DMS153 (cell line): ENCODE measurements at places on chromosomes 6 and 20.

GRCh38 chr6:33828764-33829731, 25.2 kb upstream of the MLN start:
- DNase-seq: no peak

DNA sequence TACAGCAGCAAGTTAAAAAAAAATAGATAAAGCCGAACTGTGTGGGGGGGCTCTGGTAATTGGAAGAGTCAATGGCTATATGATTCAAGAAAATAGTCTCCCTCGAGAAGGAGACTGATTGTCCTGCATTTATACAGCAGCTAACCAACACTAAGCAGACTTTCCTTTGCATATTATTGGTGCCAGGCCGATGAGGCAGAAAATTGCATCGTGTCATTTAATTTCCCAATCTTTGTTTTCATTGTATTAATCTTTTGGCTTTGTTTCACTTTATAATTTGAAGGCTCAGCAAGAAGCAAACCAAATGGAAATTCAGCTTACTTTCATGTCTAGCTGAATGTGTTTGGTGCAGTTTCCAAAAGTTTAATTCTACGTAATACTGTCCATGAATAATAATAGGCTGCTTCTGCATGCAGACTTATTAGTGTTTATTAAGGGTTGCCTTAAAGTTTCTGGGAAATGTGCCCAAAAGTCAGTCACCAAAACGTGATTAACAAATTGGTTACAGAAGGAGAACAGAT, 258.5 kb downstream of the HACE1 start:
- no peak for DNase-seq

GRCh38 chr6:138250513-138251247, 32.4 kb upstream of the PBOV1 start:
- DNase-seq: peak; percentile 87

GRCh38 chr6:145339089-145339488, 396.2 kb downstream of the EPM2A start:
- DNase-seq: peak; percentile 72

DNA sequence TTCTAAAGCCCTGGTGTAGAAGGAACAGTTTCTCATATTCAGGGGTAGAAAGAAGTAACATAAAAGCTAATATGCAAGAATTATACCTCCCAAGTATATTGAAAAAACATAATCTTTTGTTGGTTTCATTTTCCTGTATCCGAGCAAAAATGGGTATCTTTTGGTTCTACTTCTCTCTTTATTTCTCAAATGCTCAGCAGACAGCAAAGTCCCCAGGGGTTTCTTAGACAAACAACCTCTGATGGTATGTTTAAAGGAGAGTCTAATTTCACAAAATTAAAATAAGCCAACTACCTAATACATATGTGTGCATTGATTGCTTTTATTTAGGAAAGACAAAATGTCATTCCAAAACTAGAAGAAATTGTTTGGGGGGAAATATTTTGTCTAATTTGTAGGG, 131.0 kb downstream of the TSHZ2 start:
- DNase-seq: no peak

DNA sequence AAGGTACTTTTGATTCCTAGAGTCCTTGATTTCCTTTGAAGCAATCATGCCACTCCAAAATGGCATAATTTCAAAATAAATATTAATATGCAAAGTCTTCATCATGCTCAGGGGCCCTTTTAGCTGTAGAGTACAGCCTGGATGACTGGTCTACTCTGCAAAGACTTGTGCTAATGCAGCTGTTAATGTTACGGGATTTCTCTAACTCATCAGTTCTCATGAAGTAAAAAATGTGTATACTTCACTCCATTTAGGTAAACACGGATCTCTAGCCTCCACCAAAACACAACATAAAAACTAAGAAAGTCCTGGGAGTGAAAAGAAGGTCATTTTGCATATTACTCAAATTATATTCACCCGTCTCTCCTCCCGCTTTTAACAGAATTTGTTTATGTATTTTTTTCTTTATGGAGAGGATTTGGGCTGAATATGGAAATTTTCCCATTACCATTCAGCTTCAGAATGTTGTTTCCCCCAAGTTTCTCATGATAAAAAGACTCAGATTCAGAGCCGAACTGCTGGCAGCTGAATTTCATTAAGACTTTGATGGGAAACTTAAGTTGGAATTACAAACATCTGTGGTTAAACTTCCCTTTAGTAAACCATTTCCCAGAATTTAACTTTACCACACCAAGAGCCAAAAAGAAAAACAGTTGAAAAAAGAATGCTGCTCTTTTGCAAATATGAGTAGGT, 8.7 kb downstream of the LAMA4 start:
- no peak for DNase-seq

DNA sequence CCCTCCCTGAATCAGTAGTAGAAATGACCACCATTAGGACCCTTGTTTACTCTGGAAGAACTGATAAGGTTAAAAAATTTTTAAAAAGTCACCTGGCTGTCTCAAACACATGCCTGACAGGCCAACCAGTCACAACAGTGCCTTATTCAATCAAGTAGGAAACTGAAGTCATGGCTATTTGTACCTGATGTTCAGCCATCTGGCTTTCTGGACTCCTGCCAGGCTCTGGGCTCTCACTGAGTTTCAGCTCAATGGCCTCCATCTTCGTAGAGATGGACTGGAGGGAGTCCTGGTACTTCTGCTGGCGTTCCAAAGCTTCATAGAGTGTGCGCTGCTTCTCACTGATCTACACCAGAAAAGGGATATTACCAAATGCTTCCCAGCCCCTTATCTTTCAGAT, 343.8 kb downstream of the SYNE1 start:
- peak; percentile 53 for DNase-seq

- no peak for DNase-seq
Observed at GRCh38 chr6:7809346-7809745, 83.4 kb downstream of the BMP6 start.

DNA sequence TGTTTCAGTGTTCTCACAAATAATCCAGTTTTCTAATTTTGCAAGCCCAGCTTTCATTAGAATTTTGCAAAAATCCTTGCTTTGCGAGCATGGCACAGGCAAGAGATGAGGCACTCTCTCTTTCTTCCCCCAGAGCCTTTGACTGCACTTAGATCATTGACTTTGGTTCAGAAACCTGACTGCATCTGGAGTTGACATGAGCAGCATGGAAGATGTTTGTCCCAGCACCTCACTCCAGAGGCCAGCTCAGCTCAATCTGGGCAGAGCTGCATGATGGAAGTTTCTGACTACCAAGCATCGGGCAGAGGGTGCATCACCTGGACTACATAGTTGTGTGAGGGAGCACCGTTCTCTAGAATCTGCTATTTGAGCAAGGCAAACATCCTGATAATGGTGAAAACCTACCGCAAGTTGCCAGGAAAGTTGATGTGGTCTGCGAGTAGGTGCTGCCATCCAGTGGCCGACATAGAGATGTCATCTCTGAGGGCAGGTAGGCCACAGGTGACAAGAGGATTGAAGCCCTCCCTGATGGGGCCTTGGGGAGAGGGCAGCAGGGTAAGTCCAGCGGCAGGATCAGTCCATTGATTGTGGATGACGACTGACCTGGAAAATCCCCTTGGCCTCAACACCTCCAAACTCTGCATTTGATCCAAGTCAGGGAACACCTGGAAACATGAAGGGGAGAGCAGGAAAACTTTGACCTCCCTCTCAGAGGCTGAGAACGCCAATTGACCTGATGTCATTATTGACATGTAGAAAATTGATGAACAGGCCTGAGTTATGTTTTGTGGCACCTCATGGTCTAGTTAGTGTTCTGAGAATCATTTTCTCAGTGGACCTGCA, 3.8 kb upstream of the LPA start:
- DNase-seq: peak; percentile 12

DNA sequence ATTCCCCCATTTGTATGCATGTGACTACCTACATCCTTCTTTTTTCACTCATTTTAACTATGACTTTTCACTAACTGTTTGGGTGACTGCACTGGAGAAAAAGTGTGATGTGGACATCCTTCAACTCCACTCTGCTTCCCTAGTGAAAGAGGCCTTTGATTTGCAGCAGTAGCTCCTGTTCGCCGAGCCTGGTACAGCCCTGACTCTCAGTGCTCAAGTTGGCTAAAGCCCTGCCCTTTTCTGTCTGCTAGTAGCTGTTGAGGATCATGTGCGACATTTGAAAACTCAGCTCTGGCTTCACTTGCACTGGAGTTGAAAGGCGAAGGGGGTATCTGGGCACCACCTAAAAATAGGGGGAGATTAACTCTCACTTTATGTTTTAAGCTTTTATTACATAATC, 42.1 kb downstream of the DAAM2 start:
- no peak for DNase-seq

DNA sequence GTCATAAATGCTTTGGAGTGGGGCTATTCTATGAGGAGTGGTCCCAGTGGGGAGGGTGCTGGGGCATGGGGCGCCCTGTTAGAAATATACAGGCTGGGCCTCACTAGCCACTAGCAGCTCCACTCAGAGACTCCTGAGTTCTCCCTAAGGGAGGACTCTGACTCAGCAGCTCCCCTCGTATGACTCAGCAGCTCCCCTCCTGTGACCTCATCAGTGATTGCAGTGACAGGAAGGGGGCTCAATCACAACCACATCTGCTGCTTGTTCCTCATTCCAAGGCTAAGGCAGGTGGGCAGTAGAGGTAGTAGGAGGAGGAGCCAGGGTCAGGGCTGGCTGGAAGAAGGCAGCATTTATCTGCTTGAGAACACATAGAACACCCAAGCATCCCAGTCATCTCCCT, 73.7 kb downstream of the PRND start:
- no peak for DNase-seq

DNA sequence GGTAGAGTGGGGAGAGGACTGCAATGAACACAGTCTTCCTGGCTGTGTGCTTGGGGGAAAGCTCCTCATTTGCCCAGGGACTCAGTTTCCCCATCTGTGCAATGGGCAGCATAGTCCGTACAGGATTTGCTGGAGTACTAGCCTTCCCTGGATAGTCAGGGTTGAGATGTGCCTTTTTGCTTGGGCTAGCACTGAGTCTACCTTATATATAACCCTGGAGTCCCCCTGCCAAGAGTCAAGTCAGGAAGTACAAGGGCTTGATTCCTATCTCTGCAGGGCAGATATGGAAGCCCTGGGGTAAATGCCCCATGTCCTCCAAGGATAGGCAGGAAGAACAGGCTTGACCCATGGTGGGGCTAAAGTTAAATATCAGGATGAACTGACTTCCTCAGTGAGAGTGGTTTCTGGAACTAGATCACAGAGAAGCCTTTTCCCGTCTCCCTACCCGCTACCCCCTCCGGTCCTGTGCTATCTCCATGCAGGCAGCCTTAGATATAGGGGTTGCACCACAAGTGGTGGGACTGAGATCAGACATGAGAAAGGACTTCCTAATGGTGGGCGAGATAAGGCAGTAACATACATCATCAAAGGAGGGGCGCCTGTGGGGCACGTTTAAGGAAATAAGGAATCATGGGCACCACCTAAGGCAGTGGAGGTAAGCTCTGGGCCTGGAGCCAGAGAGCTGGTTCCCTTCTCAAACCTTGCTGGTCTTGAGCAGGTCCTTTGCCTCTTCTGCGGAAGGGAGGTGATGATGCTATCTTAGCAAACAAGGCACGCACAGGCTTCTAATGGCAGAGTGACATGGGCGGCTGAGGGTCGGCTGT, 157.9 kb downstream of the MRPL14 start:
- no peak for DNase-seq

DNA sequence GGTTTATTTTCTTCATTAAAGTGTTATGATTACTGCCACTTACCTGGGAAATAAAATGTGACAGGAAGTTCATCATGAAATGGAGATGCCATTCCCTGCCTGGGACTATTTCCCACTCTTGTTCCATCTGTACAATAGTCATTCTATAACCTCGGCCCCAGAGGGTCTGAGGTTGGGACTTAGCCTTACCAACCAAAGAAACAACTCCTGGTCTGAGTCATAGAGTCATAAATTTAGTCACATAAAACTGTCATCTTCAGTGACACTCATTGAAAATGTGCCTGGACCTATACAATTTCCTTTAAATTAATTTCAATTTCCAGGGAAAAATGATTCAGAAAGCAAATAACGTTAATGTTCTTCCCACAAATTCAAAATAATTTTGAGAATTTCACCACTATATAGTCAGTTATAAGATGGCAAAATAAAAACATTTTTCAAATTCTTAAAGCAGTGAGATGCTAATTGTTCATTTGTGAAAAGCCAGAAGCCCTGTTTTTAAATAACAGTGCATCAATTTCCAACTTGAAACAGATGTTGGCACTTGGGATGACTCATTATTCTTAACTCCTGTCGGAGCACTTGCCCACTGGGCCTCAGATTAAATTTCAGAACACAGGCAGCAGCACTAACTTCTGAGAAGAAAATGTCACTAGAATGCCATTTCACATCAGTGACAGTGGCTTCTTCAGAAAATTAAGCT, 201.2 kb upstream of the SMLR1 start:
- DNase-seq: peak; percentile 32

DNA sequence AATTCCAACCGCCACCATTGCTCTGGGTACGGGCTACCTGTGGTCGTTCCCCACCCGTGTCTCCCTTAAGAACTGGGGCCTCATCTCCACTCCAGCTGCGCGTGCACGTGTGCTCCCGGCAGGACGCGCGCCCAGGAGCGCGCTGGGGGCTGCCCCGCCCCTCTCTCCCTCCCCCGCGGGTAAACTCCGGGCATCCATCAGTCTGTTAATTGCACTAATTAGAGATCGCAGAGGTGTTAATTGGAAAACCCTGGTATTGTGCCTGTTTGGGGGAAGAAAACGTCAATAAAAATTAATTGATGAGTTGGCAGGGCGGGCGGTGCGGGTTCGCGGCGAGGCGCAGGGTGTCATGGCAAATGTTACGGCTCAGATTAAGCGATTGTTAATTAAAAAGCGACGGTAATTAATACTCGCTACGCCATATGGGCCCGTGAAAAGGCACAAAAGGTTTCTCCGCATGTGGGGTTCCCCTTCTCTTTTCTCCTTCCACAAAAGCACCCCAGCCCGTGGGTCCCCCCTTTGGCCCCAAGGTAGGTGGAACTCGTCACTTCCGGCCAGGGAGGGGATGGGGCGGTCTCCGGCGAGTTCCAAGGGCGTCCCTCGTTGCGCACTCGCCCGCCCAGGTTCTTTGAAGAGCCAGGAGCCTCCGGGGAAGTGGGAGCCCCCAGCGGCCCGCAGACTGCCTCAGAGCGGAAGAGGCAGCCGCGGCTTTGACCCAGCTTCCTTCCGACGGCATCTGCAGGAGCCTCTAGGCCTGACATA, 14.4 kb downstream of the FOXP4 start:
- no peak for DNase-seq

DNA sequence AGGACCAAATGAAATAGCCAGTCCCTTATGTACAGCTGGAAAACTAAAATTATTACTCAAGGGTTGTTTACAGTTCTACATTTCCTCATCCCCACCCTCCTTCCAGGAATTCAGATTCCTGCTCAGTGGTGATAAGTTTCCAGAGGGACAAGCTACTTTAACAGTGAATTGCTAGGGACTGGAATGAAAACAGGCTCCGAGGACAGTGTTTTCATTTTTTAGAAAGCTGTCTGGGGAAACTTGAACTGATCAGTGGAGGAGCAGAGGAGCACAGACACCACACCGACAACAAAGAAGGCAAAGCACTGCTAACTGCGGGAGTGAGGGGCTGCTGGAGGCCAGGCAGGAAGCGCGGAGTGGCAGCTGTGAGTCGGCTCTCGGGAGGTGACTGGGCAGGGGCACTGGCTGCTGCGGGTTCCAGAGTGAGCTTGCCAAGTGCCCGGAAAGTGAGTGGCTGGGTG, 322.2 kb downstream of the ESR1 start:
- DNase-seq: no peak

GRCh38 chr6:160393891-160394653, 45.9 kb downstream of the SLC22A3 start:
- no peak for DNase-seq

GRCh38 chr20:23492292-23492691, 1.4 kb downstream of the CST8 start:
- no peak for DNase-seq
